ENCODE measurements at places on chromosomes 5 and 9.
A peak's percentile ranks its signal among the peaks of the same experiment; 100 is the strongest.

DNA sequence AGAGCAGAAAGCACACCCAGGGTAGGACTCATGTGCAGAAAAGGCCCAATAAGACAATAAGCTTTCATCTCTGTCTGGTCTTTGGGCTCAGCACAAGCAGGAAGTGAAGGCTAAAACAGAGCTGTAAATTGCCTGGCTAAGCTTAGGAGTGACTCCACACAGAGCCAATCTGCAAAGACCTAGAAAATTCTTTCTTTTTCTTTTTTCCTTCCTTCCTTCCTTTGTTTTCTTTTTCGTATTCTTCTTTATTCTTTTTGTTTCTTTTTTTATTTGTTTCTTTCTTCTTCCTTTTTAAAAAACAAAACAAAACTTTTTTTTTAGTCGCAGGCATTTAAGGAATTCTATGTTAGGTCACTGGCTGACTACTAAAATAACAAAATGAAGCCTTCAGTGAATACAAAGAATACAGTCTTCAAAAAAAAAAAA lies 12.2 kb downstream of the SLC35A4 start:
- H3K4me3 ChIP-seq: no peak overlapping the region
- H3K4me1 ChIP-seq: no peaks in the 10 kb centered on the region

DNA sequence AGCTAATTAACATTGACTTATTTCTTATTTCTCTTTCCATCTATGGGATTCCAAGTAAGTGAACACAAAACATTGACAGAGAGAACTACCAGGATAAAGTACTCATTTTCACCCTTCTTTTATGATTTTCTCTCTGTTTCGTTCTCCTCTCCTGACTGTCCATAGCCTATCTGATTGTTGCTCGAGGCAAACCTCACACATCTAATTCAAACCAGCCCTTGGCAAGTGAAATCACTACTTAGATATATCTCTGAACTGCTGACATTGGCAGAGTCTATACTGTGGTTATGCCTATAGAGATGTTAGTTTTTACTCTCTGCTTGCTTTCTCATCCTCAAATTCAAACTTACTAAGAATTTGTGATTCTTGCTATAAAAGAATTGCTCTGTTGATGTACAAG lies 248.8 kb downstream of the ISL1 start:
- H3K36me3 ChIP-seq: no peaks in the 10 kb centered on the region
- H3K4me1 ChIP-seq: no peaks in the 10 kb centered on the region
- H3K4me3 ChIP-seq: no peak overlapping the region
- H3K27ac ChIP-seq: no peak overlapping the region
- no peaks in the 10 kb centered on the region for H3K27me3 ChIP-seq

GRCh38 chr5:99272576-99272975 lies 343.8 kb upstream of the CHD1 start:
- no peak overlapping the region for H3K4me3 ChIP-seq
- DNase-seq: no peak
- no peaks in the 10 kb centered on the region for H3K36me3 ChIP-seq
- H3K27me3 ChIP-seq: no peaks in the 10 kb centered on the region
- H3K4me1 ChIP-seq: no peaks in the 10 kb centered on the region

DNA sequence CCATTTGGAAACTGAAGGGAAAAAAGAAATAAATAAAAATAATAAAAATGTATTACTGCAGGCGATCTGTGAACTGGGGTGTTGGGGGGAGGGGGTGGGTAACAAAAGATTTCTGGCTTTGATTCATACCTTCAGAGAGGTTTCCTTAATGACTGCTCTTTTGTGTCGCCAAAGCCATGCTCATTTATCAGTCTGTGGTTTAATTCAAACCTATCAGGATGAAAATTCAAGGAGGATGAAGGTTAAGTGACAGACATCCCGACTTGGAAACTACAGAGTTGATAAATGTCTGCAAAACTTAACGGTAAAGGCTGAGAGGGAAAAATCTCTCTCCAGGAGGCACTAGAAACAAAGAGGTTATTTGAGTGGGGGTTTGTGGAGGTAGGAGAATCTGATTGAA lies 278.2 kb downstream of the PSAT1 start:
- H3K27me3 ChIP-seq: no peaks in the 10 kb centered on the region
- H3K27ac ChIP-seq: no peak overlapping the region
- no peaks in the 10 kb centered on the region for H3K36me3 ChIP-seq
- H3K4me1 ChIP-seq: no peaks in the 10 kb centered on the region
- no peak overlapping the region for H3K4me3 ChIP-seq
- no peak for DNase-seq

GRCh38 chr5:135833961-135834638 lies 363 bp upstream of the SLC25A48 start:
- DNase-seq: no peak
- H3K4me3 ChIP-seq: peak overlapping the region; percentile 58
- peaks cover 12% of the 10 kb centered on the region for H3K27me3 ChIP-seq

DNA sequence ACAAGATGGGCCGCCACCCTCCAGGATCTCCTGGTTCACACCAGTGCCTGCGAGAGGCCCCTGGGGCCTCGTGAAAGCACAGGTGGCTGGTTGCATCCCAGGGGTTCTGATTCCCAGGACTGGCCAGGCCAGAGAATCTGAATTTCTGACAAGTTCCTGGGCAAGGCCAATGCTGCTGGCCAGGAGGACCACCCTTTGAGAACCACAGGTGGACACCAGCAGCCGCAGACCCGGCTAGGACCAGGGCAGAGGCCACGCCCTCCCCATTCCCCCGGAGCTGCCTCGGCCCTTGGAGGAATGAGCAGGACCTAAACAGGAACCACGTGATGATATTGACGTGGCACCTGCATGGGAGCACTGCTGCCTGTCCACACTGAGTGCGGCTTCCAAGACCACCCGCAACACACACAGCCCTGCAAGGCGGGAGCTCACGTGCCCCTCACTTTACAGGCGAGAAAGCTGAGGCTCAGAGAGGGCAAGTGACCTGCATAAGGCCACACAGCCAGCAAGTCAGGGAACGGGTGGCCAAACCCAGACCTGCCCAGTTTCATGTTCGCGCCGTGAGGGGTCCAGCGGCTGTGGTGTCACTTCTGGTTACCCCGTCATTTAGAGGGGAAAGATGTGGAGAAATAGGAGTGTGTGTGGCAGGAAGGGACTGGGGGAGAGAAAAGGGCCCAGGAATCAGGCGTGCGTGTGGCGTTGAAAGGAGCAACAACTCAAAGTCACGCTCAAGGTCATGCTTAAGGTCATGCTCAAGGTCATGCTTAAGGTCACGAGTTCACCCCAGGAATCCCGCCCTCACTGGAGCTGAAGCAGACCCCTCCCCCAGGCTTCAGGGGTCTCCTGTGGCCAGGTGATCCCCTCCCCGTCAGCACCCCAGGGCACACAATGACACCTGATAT lies 105.9 kb upstream of the IER5L start:
- no peak overlapping the region for H3K4me3 ChIP-seq
- H3K27me3 ChIP-seq: no peaks in the 10 kb centered on the region
- H3K4me1 ChIP-seq: peaks cover 5% of the 10 kb centered on the region
- no peak overlapping the region for H3K27ac ChIP-seq
- H3K36me3 ChIP-seq: no peaks in the 10 kb centered on the region
- no peak for DNase-seq

DNA sequence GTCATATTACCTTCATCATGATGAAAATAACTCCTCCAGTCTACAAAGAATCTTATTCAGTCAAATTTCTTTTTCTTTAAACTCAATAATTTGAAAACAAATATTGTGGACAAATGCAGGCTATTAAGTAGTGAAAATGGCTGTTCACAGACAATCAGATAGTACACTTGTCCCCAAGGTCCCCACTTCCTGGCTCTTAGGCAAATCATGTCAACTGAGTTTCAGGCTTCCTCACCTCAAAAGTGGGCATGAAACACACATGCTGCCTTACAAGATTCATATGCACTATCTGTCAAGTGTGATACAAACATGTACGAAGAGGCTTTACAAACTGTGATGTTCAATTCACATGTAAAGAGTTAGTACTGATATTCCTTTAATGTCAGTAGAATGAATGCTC lies 385.2 kb upstream of the SEMA6A start:
- DNase-seq: no peak
- no peak overlapping the region for H3K27ac ChIP-seq
- no peaks in the 10 kb centered on the region for H3K36me3 ChIP-seq
- H3K4me1 ChIP-seq: no peaks in the 10 kb centered on the region
- H3K27me3 ChIP-seq: no peaks in the 10 kb centered on the region

DNA sequence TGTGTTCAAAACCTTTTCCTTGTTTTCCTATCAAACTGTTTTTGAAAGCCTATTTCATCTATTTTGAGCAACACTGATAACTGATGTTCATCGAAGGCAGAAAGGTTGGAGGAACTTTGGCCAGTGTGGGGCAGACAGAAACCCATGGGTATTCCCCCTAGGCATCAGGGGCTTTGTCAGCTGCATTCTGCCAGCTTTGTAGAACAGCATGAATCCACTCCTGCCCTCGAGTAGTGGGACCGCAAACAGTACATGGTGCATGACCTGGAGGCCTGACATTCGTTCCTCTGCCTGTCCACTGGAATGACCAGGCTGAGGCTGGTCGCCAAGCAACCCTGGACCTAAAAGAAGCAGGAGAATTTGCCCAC lies 22.7 kb downstream of the ARHGAP26 start:
- H3K4me1 ChIP-seq: no peaks in the 10 kb centered on the region
- H3K36me3 ChIP-seq: no peaks in the 10 kb centered on the region
- DNase-seq: no peak
- no peak overlapping the region for H3K27ac ChIP-seq

DNA sequence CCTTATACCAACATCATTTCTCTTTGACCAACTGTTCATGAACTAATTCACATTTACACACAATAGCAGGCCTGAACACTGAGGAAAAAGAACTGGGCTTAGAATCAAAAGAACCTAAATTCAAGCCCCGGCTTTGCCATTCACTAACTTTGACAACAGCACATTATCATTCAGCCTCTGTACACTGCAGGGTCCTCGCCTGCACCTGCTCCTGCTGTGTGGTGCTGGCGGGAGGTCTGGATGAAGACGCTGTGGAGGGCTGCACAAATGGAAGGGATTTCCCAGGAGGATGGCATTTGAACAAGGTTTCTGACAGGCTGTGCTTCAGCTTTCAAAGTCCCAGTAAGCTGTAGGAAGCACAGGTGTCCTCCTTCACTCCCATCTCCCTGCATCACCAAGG lies 151.2 kb downstream of the ZDHHC21 start:
- peaks cover 9% of the 10 kb centered on the region for H3K4me1 ChIP-seq
- H3K27me3 ChIP-seq: no peaks in the 10 kb centered on the region
- no peak overlapping the region for H3K27ac ChIP-seq
- DNase-seq: no peak
- no peaks in the 10 kb centered on the region for H3K36me3 ChIP-seq

DNA sequence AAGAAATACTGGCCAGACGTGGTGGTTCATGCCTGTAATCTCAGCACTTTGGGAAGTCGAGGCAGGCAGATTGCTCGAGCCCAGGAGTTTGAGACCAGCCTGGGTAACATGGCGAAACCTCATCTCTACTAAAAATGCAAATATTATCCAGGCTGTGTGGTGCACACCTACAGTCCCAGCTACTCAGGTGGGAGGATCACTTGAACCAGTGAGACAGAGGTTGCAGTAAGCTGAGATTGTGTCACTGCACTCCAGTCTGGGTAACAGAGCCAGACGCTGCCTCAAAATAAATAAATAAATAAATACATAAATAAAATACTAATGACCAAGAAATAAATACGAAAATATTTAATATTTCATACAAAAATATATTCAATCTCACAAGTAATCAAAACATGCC lies 18.8 kb downstream of the KLF9 start:
- H3K27ac ChIP-seq: no peak overlapping the region
- H3K4me1 ChIP-seq: no peaks in the 10 kb centered on the region
- H3K27me3 ChIP-seq: no peaks in the 10 kb centered on the region
- no peak overlapping the region for H3K4me3 ChIP-seq
- no peaks in the 10 kb centered on the region for H3K36me3 ChIP-seq
